ENCODE measurements at places on chromosomes 16 and 17. TPM values are rescaled to one million over a fixed set of nuclear protein-coding genes. Genes with fewer than 3 reads are reported as not detected.

DNA sequence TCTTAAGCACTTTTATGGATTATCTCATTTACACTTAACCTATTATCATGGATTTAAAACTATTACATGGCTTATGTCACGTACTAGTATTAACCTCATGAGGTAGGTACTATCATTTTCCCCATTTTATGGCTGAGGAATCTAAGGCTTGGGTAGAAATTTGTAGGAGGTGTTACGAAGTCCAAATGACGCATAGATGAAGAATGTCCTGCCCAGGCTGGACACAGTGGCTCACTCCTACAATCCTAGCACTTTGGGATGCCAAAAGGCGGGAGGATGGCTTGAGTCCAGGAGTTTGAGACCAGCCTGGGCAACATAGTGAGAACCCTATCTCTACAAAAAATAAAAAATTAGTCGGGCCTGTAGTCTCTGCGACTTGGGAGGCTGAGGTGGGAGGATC lies 4.8 kb upstream of the C1QL1 start:
- peaks cover 34% of the 10 kb centered on the region for H3K27me3 ChIP-seq
- peaks cover 32% of the 10 kb centered on the region for H3K4me1 ChIP-seq
- peak overlapping the region; percentile 79 for H3K27ac ChIP-seq
- H3K36me3 ChIP-seq: no peaks in the 10 kb centered on the region
- no peak overlapping the region for H3K4me3 ChIP-seq
- DNase-seq: no peak

GRCh38 chr17:63246344-63246743 lies 199.8 kb downstream of the CYB561 start:
- H3K27ac ChIP-seq: no peak overlapping the region
- H3K4me3 ChIP-seq: no peak overlapping the region
- no peaks in the 10 kb centered on the region for H3K27me3 ChIP-seq
- H3K36me3 ChIP-seq: peaks cover 2% of the 10 kb centered on the region
- H3K4me1 ChIP-seq: no peaks in the 10 kb centered on the region
- DNase-seq: no peak

DNA sequence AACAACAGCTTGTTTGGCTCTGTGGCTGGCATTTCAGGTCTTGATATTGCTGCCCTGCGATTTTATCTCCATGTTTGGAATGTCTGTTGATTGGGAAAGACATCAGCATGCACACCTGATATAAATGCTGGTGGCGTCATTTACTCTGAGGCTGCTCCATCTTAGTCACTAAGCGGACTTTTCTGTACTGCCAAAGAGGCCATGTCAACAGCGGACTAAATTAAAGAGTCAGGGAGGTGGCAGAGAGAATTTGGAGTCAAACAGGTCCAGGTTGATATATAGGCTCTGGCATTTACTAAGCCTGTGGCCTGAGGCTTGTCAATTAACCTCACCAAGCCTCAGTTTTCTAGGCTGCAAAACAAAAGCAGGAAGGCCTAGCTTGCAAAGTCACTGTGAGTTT lies 6.2 kb downstream of the RBFOX1 start:
- DNase-seq: no peak
- no peaks in the 10 kb centered on the region for H3K36me3 ChIP-seq
- H3K4me1 ChIP-seq: no peaks in the 10 kb centered on the region
- H3K27me3 ChIP-seq: no peaks in the 10 kb centered on the region
- no peak overlapping the region for H3K27ac ChIP-seq

DNA sequence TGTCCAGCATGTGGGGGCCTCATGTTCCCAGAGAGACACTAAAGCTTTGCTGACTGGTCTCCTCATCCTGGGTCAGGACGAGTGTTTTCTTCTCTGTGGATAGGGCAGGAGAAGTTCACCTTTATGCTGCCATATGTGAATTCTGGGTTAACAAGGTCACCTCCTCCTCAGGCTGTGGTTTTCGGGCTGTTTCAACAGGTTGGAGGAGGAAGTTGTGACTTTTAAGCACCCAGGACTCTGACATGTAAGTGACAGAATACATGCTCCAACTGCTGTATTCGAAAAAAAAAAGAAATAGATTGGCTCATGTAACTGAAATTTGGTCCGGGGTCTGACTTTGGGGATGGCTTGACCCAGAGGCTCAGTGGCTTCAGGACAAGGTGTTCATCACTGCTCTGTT lies 54.2 kb downstream of the SNX20 start:
- DNase-seq: no peak
- H3K36me3 ChIP-seq: no peaks in the 10 kb centered on the region
- peaks cover 31% of the 10 kb centered on the region for H3K4me1 ChIP-seq
- H3K27ac ChIP-seq: no peak overlapping the region
- H3K27me3 ChIP-seq: no peaks in the 10 kb centered on the region
- H3K4me3 ChIP-seq: no peak overlapping the region

- peak overlapping the region; percentile 33 for H3K4me3 ChIP-seq
- no peaks in the 10 kb centered on the region for H3K36me3 ChIP-seq
- H3K27ac ChIP-seq: peak overlapping the region; percentile 52
- H3K4me1 ChIP-seq: peaks cover 52% of the 10 kb centered on the region
- H3K27me3 ChIP-seq: no peaks in the 10 kb centered on the region
These were observed 23.1 kb downstream of the PITPNC1 start for GRCh38 chr17:67400193-67400592.

SLC35G6 gene
- total RNA-seq: not detected

RPRML gene
- not detected for total RNA-seq

RSKR gene
- total RNA-seq: 17.5 TPM

GPRC5C gene
- 0.41 TPM for total RNA-seq

CLEC3A gene
- total RNA-seq: not detected

All from activated CD4-positive, alpha-beta memory T cell treated with anti-CD3 and anti-CD28 coated beads for 36 hours (primary cell).